ENCODE measurements at places on chromosomes 12 and 14.
A peak's percentile ranks its signal among the peaks of the same experiment; 100 is the strongest.

- no peak for DNase-seq
These were observed 222.0 kb downstream of the ANO2 start for GRCh38 chr12:5723071-5723470.

DNA sequence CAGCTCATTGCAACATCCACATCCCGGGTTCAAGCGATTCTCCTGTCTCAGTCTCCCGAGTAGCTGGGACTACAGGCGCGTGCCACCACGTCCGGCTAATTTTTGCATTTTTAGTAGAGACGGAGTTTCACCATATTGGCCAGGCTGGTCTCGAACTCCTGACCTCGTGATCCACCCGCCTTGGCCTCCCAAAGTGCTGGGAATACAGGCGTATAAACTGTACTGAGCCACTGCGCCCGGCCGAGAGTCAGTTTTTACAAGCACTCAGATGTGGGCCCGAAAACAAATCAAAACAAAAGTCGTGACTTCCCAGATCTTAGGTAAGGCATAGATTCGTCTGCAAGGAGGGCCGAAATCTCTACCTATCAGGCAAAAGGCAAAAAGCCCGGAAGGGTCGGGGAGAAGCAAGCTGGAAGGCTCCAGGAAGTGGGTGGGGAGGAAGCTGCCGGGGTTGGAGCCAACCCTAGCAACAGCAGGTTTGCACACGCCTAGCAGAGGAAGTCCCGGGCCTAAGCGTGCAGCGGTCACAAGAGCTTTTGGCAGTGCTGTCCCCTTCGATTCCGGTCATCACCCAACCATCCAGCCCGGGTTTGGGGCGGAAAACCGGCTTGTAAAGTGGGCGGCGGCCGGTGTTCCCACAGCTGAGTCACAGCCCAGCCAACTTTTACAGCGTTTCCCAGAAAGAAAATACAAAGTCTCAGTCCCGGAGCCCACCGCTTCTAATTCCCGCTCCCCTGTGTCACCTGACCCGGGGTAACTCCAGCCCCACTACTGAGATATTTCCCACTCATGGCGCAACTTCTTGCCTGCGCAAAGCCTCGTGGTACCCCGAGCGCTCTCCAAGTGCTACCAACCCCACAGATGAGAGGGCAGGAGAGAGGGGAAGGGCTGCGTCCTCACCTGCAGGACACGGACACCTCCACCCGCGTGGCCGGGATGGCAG is 583 bp downstream of the CPNE8 start:
- DNase-seq = no peak

GRCh38 chr14:103716091-103716801 is 636 bp downstream of the ZFYVE21 start:
- DNase-seq = no peak

DNA sequence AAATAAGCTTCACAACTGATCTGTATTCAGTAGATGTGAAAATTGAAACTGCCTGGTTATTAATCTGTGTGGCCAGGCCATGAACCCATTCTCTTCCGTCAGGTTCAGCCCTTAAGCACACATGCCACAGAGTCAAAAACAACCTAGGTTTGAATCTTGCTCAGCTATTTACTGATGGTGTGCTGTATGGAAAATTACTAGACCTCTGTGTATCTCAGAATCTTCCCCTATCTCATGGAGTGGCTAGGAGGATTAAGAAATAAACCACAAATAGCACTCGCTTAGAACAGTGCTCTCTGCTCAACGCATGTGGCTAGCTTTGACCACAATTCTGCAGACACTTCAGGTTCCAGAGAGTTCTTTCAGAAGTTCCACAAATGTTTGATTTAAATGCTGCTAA is 240.7 kb upstream of the PLEKHG7 start:
- DNase-seq = no peak

DNA sequence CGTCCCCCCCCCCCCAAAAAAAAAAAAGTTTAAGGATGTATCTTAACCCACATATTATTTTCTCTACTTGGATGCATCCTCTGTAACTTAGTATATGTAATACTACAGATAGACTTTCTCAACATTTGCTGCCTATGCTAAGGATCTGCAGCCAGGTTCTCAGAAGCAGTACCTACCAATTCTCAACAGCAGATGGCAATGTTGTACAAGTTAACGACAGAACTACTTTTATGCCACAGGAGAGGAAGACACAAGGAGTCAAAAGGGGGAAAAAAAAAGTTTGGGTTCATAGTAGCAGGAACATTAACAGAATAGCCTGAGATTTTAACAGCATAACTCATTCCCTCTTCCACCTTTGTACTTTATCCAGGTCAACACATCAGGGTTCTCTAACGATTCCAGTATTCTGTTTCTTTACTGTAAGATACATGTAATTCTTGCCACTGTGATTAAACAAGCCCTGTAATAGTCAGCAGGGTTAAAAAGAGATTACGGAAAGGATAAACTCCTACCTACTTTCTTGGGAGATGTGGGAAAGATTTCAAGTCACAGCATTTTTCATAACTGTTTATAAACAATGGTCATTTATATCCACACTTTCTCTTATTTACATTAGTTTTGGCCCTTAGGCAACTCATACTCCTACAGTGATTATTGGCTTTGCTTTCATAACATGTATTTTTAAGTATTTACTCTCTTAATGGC is 5.7 kb upstream of the NEK9 start:
- peak; percentile 10 for DNase-seq

DNA sequence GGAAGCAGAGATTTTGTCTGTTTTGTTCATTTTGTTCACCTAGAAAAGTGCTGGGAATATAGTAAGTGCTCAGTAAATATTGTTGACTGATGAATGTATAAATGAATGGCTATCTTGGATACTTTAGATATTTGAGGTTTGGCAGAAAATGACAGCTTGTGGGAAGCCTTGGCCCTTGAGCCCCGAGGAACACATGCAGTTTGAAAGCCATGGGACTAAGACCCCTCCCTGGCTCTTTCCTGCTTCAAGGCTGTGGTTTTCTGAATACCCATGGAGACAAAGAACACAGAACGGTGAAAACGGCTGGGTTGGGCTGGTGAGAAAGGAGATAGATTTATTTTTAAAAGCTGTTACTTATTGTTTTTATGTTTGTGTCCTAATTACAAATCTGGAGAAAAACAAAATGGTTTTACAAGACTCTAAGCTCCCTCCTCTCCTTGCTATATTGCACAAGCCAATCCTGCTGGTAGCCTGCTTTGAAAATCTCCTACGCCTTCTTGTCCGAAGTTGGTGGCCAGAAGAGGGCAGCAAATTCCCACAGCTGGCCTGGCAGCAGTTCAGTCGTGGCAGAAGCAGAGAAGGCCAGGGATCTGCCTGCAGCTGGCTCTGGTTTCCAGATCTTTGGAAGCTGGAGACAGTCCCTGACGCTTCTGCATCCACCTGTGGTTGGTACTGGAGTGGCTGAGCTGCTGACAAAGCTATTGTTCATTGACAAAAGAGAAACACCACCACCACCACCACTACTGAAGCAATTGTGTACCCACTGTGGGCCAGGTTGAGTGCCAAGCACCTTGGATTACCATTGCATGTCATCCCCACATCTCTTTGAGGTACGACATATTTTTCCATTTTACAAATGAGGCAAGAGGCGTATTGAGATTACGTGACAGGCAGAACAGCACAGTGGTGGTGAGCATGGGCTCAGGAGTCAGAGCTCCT is 5.2 kb upstream of the KRT85 start:
- peak; percentile 36 for DNase-seq

DNA sequence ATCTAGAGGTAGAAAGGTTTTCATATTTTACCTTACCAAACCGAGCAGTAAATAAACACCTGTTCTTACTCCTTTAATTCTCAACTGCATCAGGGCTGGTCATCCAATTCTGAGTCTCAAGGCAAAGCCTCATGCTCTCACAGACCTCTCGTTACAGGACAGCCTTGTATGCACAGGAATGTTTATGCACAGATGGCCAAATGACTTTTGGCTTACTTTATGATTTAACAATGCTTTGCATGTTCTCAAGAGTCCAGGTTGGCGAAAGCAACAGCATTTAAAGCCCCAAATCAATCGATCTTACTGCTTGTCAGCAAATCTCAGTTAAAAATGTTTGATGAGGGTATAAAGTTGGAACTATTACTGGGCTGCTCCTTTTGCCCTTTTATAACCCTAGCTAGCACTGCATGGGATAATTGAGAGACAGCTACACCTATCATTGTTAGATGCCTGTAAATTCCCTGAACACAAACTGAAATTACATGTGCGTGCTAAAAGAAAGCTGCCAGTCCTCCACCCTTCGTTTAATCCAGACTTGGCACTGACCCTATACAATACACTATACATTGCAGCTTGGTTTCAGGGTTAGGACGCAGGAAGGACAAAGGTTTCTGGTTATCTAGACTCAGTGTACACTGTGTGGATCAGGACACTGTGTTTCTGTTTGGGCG is 63.6 kb downstream of the TMCC3 start:
- no peak for DNase-seq

GRCh38 chr12:28253161-28253641 is 62.9 kb downstream of the CCDC91 start:
- no peak for DNase-seq

DNA sequence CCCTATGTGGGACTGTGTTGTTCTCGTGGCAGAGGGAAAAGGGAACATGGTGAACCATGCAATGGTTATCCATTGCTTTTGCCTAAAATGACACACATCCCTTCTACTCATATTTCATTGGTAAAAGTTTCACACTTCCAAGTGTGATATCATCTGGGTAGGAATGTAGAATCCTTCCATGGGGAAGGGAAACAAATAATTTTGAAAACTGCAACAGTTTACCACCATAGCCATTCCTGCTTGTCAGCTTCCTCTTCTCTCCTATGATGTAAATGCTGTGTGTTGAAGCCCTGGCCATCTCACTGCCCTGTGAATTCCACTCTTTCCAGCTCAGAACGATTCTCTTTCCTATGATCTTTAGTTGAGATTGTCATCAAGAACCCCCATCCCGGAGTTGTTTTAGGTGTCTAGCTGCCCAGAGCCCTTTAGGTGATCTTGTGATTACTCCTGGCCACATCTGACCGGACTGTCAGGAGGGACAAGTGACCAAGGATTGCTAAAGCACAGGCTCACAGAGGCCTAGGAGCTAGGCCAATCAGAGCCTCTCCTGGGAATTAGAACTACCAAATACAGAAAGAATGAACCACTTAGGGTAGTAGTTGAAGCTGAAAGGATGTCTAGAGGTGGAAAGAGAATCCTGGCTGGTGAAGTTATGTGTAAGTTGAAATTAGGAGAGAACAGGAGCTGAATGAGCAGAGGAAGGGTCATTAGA is 84.6 kb downstream of the VCPKMT start:
- DNase-seq = no peak

- DNase-seq = no peak
These were observed 180.8 kb downstream of the C12orf50 start for GRCh38 chr12:87848248-87848868.

DNA sequence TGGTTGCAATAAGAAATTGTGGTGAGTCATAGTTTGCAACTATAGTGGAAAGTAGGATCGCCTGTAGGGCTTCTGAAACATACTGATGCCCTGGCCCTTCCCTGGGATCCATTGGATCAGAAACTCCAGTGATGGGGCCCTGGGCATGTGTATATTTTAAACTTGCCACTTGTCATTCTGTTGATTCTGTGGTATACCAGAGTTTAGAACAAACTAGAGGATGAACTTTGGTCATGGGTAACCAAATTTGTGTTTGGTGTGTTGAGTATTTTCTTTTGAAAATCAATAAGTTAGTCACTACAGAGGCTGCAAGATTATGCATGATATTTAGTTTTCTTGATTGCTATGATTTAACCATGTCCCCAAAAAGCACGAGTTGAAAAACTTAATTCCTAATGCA is 142.2 kb downstream of the SLC15A5 start:
- no peak for DNase-seq

GRCh38 chr12:108822497-108823205 is 34.7 kb downstream of the SSH1 start:
- DNase-seq = no peak

GRCh38 chr14:69985463-69985862 is 106.2 kb downstream of the SMOC1 start:
- no peak for DNase-seq

GRCh38 chr14:60357551-60358149 is 108.6 kb downstream of the PPM1A start:
- no peak for DNase-seq

GRCh38 chr14:25250516-25250915 is 200.6 kb upstream of the STXBP6 start:
- no peak for DNase-seq

DNA sequence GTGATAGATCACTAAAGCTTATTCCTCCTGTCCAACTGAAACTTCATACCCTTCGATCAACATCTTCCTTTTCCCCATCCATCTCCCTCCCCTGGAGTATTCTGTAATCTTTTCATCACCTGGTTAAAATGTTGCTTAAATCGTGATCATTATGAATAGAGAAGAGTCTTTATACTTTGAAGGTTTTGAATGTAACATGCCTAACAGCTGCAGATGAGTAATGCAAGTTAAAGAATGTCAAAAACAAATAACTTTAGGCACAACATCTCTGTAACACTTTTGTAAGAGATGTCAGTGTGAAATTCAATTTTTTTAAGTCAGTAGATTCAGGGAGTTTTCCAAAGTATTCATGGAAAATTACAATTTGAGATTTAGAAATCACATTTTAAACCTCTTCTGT is 25.0 kb downstream of the RXYLT1 start:
- DNase-seq = no peak

DNA sequence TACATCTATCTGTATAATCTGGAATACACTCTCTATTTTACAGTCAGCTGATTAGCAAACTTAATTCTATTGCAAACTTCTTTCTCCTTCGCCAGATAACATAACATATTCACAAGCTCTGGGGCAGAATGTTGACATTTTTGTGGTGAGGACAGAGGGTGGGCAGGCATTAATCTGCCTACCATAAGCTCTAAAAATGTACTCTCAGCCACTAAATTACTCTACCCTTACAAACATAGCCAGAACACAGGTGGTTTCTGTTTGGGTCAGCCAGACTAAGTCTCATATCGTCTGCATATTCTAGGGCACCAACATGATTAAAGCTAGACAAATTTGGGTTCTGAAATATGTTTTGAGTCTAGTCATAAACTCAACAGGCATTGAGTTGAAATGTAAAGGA is 90.1 kb downstream of the SLC6A15 start:
- DNase-seq = no peak

- DNase-seq = peak; percentile 31
These were observed 8.6 kb upstream of the GPR68 start for GRCh38 chr14:91252871-91253794.

GRCh38 chr12:106223485-106224354 is 24.1 kb downstream of the CKAP4 start:
- peak; percentile 30 for DNase-seq
